ENCODE measurements at places on chromosomes 7 and 10.
A peak's percentile ranks its signal among the peaks of the same experiment; 100 is the strongest.

- H3K4me3 ChIP-seq = no peak overlapping the region
- peak; percentile 24 for DNase-seq
- H3K27ac ChIP-seq = no peak overlapping the region
- H3K4me1 ChIP-seq = peaks cover 2% of the 10 kb centered on the region
- H3K36me3 ChIP-seq = no peaks in the 10 kb centered on the region
These were observed 10.1 kb downstream of the AVPI1 start for GRCh38 chr10:97676770-97677581.

DNA sequence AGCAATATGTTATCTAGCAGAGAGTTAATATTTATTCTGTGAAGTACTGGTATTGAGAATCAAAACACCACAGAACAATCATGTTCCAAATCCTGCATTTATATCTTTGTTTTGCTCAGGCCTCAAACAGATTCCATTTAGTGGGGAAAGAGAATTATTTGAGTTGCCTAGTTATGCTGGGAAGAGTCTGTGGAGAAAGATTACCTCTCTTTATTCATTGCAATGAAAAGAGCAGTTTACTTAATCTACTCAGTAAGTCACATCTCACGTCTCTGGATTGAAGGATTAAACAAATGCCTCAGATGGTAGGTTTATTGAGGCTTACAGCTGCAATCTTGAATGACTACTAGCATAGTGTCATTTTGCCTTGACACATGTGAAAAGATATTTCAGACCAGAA lies 76.4 kb downstream of the RUNDC3B start:
- no peak overlapping the region for H3K4me3 ChIP-seq
- H3K27ac ChIP-seq = no peak overlapping the region
- DNase-seq = no peak
- H3K4me1 ChIP-seq = peaks cover 2% of the 10 kb centered on the region

DNA sequence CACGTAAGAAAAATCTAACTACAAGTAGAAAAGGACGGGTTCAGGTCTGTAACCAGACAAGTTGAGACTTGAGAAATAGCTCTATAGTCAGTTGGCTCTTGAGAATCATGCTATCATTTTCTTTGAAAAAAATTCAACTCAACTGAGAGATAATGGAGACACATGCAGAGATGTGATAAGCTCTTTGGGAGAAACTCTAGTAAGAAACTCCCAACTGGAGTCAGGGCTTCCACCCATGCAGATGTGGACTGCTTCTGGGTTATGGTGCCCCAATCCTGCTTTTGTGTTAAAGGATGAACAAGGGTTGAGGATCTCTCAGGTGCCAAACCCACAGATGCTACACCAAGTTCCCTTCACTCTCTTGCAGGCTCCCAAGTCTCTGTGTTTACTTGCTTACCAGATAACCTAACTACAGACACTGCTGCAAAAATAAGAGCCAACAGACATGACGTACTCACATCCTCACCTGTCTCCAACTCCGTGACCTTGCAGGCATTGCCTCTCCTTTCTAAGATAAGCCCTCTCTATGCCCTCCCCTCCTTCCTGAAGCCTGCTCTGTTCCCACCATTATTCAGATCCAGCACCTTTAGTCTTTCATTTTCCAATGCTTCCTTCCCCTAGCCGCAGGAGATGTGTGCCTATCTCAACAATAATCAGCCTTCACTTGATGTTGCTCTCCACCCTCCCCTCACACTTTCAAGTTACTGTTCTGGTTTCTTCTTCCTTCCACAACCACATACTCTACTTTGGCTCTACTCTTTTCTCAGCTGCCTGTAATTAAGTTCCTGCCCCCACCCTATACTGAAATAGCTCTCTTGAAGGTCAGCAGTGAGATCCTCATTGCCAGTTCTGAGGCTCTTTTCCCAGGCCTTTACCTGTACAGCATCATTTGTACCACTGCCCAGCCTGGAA lies 130.0 kb downstream of the ICA1 start:
- H3K27me3 ChIP-seq = no peaks in the 10 kb centered on the region
- peak overlapping the region; percentile 84 for H3K4me3 ChIP-seq
- peaks cover 64% of the 10 kb centered on the region for H3K4me1 ChIP-seq
- peak; percentile 31 for DNase-seq
- peak overlapping the region; percentile 97 for H3K27ac ChIP-seq
- no peaks in the 10 kb centered on the region for H3K36me3 ChIP-seq

DNA sequence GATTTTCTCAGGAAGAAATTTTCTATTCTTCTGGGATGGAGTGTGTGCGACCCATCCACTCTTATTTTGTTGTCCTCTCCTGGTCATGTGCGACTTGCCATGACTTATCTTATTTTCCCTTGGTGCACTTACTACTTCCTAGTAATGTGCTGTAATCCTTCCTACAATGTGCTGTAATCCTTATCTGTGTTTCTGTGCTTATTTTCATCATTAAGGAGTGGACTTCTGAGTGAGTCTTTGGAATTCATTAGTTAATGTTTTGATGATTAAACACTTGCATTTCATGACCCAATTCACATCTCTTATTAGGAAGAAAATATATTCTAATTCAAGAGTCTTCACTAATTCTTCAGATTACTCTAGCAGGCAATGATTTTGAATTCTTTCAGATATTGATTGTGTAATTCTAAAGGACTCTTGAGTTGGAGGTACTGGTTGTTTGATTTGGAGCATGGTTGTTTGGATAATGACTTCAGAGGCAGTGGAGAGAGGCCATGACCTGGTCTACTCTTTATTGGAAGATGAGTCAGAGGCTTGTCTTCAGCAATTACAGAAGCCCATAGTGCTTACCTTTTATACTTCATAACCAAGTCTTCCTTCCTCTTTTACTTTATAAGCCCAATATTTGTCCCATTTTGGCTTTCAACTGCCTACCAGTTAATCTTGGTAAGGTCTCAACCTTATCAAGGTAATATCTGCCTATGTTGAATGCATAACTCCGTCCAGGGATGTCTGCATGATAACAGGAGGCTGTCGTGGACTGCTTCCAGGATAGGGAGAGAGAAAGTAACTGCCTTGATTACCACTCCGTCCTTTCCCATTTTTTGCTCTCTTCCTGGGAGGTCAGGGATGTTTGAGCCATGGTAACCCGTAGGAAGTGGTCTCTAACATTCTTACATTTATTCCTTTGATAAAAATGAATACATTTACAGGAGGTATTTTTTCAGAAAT lies 278.3 kb upstream of the SP8 start:
- no peak overlapping the region for H3K27ac ChIP-seq
- H3K36me3 ChIP-seq = no peaks in the 10 kb centered on the region
- no peak for DNase-seq
- no peak overlapping the region for H3K4me3 ChIP-seq
- no peaks in the 10 kb centered on the region for H3K27me3 ChIP-seq
- no peaks in the 10 kb centered on the region for H3K4me1 ChIP-seq

GRCh38 chr10:132099389-132100090 lies 33.8 kb downstream of the JAKMIP3 start:
- no peaks in the 10 kb centered on the region for H3K36me3 ChIP-seq
- no peak for DNase-seq
- H3K27me3 ChIP-seq = peaks cover 63% of the 10 kb centered on the region
- H3K4me1 ChIP-seq = no peaks in the 10 kb centered on the region
- H3K27ac ChIP-seq = no peak overlapping the region

DNA sequence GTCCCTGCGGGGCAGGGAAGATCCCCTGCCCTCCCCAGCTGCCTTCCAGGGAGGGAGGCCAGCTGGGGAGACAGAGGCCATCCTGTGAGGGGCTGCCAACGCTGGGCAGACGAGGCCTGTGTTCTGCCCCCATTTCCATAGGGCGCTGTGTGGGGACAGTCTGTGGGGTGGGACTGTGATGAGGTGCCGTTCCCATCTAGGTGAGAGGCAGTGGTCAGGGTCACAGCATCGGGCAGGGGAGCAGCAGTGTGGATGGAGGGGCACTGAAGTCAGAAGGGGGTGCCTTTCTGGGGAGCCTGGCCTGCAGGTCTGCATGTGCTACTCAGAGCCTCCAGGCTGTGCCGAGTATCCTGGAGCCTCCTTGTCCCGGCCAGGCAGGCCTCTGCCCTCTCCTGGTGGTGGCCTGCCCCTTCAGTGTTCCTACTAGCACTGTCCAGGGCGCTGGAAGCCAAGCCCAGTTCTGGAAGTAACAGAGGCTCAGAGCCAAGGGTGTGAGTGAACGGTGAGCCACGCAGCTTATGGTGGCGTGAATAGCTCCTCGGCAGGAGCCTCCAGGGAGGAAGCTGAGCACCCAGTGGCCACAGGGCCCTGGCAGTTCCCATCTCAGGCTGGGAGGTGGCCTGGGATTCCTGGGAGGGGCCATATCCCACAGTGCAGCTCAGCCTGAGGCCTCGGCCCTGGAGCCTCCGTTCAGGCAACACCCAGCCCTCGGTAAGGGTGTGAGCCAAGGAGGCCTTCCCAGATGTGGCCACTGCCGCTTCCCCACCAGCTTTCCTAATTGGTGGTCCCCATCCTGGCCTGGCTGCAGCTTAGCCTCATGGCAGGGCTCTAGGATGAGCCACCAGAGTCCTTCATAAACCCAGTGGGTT lies 23.3 kb upstream of the CSGALNACT2 start:
- H3K4me3 ChIP-seq = no peak overlapping the region
- no peak overlapping the region for H3K27ac ChIP-seq
- H3K4me1 ChIP-seq = no peaks in the 10 kb centered on the region
- H3K36me3 ChIP-seq = no peaks in the 10 kb centered on the region

GRCh38 chr7:344608-344994 lies 54.6 kb downstream of the FOXL3 start:
- H3K4me1 ChIP-seq = peaks cover 4% of the 10 kb centered on the region
- H3K36me3 ChIP-seq = no peaks in the 10 kb centered on the region
- no peak overlapping the region for H3K27ac ChIP-seq
- DNase-seq = no peak
- H3K4me3 ChIP-seq = no peak overlapping the region
- peaks cover 3% of the 10 kb centered on the region for H3K27me3 ChIP-seq
